ENCODE measurements at places on chromosomes 6 and 20.

- DNase-seq = no peak
Observed at GRCh38 chr6:93581371-93581770, 162.0 kb upstream of the EPHA7 start.

- no peak for DNase-seq
Observed at GRCh38 chr6:40426346-40427066, 160.7 kb downstream of the LRFN2 start.

DNA sequence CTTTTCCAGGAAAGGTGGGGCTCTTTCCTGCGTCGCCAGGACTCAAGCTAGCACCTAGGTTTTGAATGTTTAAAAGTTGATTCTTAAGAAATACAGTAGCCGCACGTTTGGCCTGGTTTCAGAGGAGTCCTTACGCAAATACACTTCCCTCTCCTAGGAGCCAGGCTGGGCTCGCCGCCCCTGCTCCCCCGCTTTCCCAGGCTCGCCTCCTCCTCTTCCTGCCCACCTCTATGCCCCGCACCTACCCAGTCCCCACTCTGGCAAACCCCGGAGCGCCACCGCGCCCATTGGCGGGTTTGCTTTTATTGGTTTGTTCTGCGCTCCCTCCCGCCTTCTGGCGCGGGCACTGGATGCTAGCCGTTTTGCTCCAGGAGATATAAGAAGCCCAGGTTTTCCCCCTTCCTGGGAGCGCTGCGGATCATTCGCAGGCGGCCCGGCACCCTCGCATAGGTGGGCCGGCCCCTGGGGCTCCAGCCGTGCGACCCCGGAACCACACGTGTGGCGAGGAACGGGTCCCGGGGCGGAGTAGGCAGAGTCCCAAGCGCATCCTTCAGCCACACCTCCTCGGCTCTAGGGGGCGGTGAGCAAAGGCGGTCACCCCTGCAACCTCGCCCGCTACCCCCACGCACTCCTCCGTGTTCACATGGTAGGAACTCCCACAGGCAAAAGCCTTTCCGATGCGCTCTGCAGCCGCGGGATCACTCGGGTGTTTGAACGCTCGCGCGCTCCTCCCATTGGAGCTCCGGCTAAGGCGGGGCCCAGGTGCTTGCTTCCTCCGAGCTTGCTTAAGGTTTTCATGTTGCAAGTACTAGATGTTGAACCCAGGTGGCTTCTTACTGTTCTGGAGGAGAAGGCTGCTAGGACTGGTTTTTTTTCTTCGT lies 119.0 kb downstream of the RTN4IP1 start:
- DNase-seq = peak; percentile 76

- no peak for DNase-seq
Observed at GRCh38 chr6:129597023-129597713, 112.8 kb downstream of the ARHGAP18 start.

- DNase-seq = no peak
Observed at GRCh38 chr20:41049451-41049850, 20.8 kb downstream of the TOP1 start.

- DNase-seq = peak; percentile 93
Observed at GRCh38 chr6:115514656-115515055, 546.0 kb downstream of the FRK start.

- no peak for DNase-seq
Observed at GRCh38 chr20:63688228-63689045, 8.0 kb upstream of the TNFRSF6B start.

DNA sequence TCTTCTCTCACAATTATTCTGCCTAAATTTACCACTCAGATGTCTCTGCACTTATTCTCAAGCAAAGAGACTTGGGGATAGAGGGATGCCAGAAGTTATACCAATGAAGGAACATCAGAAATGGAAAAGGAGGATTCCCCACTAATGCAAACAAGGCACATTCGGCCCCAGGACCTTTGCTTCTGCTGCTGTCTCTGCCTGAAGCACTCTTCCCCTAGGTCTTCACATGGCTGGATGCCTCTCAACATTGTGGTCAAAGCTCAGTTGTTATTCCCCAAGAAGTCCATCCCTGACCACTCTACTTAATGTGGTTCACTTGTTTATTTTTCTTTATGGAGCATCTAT lies 508.7 kb downstream of the DOK5 start:
- DNase-seq = no peak

- no peak for DNase-seq
Observed at GRCh38 chr6:14645221-14645620, 527.6 kb downstream of the CD83 start.

GRCh38 chr6:41122918-41123317 lies 31.2 kb downstream of the TREML1 start:
- no peak for DNase-seq

DNA sequence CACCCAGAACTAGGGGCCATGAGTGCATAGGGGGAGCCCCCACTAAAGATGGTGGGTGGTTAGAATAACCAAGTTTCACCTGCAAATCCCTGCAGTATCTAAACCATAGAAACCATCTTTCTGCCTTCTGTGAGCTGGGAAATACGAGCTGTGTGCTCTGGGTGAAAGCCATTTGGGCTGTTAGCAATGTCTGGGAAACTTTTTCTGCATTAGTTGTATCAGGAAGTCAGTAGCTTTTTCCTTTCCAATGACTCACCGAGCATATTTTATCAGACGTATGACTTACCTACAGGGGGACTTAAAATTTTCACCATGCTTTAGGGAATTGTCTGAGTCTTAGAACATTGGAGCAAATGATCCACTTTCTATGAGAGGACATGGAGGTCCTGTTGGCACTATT lies 584.0 kb downstream of the QKI start:
- DNase-seq = peak; percentile 49

- DNase-seq = peak; percentile 11
Observed at GRCh38 chr20:46206025-46206424, 87.9 kb downstream of the CD40 start.

DNA sequence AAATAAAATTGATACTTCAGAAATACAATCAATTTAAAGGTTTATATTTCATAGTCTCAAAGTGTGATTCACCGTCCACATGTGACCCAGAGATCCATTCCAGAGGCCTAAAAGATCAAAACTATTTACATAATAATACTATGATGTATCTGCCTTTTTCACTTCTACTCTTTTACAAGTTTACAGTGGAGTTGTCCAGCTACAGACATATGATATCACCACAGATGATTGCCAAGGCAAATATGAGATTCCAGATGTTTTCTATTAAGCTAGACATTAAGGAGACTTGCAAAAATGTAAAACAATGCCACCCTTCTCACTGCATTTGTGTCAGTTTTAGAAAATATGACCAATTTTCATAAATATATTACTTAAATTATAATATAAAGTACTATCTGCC lies 443.7 kb downstream of the GJA1 start:
- DNase-seq = peak; percentile 85

DNA sequence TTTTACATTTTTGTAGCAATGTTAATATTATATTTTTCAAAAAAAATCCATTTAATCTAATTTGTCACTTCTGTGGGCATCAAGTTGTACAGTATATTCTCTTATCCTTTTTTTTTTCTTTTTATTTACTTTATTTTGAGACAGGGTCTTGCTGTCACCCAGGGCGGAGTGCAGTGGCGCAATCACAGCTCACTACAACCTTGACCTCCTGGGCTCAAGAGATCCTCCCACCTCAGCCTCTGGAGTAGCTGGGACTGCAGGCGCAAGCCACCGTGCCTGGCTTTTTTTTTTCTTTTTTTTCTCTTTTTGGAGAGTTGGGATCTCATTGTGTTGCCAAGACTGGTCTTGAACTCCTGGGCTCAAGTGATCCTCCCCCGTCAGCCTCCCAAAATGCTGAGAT lies 14.4 kb upstream of the BEND6 start:
- DNase-seq = no peak

GRCh38 chr6:130303431-130303830 lies 62.4 kb upstream of the TMEM200A start:
- DNase-seq = peak; percentile 75

GRCh38 chr20:49187330-49187850 lies 744 bp downstream of the STAU1 start:
- DNase-seq = no peak

GRCh38 chr6:30151580-30151979 lies 9.4 kb downstream of the TRIM10 start:
- no peak for DNase-seq

- DNase-seq = peak; percentile 91
Observed at GRCh38 chr6:4599924-4600323, 176.3 kb upstream of the CDYL start.

DNA sequence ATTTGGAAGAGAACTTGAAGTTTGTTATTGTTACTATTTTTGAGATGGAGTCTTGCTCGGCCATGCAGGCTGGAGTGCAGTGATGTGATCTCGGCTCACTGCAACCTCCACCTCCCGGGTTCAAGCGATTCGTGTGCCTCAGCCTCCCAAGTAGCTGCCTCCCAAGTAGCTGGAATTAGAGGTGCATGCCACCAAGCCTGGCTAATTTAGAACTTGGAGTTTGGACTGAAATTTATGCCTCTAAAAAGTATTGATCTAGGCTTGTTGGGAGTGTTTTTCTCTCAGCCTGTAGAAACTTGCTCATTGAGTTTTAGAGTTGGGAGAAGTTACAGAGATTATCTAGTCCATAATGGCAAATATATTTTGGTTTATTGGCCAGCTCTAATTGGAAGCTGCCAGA lies 4.1 kb downstream of the ITCH start:
- no peak for DNase-seq

DNA sequence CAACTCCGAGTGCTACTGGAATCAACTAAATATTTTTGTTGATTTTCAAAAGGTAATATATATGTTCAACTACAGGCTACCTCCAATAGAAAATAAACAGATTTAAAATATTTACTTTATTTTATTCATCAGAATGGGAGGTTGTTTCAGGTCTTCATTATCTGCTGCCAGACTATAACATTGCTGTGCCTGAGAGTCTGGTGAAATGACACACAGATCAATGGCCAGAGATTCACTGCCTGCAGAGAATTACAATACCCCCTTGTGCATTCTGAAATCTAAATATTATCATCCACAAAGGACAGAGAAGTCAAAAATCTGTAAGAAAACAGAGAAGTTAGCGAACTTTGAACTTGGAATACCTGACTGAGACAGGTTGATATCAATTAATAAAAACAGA lies 667.8 kb upstream of the GJE1 start:
- DNase-seq = no peak

DNA sequence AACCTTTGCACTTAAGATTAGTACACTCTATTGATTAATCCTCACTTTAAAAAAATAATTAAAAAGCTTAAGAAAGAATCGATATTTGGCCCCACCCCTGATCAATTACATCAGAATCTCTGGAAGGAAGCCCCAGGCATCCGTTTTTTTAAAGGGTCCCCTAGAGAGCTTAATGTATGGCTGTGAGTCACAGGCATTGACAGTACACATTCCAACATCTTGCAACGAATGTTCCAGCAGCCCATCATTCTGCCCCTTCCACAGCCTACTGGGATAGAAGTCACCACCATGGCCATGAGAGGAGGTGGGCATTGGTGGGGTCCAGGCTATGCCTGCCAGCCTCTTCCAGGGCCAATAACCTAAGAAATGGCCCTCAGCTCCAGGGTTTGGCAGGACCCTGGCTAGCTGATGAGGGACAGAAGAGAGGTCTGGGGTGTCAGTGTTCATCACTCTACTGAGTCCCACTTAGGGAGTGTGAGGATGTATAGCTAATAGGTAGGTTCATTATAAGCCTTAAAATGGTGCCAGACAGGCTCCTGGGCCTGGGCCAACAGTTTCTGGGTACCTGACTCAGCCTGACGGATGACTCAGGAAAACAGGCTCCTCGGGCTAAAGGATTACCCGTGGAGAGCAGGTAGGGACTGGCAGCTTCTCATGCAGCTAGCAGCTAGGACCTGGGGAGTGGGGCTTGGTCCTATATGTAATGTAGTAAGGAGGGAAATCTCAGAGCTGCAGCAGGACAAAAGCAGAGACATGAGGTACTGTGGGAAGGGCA lies 40.4 kb downstream of the MDGA1 start:
- DNase-seq = peak; percentile 78

- DNase-seq = peak; percentile 70
Observed at GRCh38 chr20:47713878-47714450, 71.3 kb downstream of the SULF2 start.

DNA sequence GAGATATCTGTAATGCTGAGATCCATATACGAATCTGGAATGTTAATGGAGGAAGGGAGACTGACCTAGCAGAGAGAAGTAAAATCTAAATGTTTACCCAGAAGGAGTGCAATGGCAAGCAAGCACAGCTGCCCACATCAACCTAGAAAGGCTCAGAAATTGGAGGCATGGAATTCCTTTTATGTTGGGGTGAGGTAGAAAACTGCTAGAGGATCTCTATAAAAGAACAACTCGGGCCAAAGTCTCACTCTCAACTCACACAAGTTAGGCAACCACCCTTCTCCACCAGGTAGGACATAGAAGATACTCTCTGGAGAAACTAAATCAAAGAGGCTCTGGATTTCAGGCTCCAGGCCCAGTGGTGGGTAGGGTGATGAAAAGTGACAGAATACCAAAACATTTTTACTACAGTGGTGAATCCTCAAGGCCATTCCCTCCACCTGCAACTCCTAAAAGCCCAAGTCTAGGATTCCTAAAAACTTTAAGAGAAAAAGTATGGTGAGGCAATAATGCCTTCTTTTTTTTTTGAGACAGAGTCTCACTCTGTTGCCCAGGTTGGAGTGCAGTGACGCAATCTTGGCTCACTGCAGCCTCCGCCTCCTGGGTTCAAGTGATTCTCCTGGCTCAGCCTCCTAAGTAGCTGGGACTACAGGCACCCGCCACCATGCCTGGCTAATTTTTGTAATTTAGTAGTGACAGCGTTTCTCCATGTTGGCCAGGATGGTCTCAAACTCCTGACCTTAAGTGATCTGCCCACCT lies 9.5 kb upstream of the ADGRG6 start:
- no peak for DNase-seq

All from fibroblast of skin of right biceps (primary cell).